ENCODE measurements at places on chromosomes 5 and 9.

DNA sequence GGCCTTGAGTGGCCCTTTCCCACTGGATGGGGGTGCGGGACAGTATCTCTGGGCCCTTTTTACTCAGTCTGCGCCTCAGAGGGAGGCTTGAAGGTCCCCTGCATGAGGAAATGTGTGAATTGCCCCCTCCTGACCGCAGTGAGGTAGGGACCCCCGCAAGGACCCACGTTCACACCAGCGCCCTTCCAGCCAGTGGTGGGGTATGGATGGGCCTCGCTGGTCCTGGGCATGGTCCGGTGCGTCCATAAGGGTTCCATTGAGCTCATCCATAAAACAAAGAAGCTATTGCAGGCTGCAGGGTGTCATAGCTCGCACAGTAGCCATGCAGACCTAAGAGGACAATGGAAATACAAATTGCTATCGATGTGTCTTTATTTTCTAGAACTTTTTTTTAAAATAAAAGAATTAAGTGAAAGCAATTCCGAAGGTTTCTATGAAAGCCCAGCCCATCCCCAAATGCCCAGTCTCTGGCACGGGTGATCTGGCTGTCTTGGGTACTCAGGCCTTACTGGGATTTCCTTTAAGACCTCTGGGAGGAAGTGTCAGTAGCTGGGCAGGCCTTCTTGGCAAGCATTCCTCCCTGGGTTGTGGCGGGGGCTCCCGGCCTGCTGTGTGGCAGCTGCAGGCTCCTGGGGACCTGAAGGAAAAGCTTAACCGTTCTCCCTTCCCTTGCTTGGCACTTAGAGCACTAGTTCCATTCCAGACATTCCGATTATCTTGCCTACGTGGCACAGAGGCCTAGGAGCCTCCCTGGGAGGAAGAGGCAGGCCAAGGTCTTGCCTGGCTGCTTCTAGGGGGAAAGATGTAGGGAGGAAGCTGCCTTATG is 1.5 kb upstream of the SEMA5A start:
- peak; percentile 58 for DNase-seq

- DNase-seq = no peak
Measured at GRCh38 chr5:94748212-94748611, 129.7 kb downstream of the SLF1 start.

DNA sequence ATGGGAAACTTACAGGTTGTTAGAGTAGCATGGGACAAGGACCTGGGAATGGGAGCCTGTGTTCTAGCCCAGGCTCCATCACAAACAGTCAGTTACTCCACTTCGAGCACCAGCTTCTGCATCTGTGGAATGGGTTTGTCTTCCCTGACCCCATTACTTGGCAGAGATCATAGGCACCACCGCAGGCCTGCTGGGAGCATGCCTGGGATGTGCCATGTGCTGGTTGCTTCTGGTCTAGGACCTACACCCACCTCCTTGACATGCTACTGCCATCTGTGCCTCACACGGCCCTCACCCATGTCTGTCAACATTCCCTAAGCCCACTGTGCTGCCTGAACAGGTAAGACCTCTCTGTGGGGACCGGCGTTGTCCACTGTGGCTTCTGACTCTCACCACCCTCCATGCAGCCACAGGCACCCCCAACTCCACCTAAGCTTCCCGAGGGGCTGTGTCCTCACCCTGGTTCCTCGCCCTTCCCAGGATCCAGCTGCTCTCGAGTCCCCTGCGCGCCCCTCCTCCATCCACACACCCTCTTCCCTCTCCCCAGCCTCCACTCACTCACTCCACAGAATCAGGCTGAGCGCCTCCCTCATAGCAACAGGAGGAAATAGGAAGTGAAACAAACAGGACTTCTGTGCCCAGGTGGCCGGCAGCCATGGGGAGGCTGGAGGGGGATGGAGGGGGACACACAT is 85.9 kb upstream of the FAM120A start:
- no peak for DNase-seq

DNA sequence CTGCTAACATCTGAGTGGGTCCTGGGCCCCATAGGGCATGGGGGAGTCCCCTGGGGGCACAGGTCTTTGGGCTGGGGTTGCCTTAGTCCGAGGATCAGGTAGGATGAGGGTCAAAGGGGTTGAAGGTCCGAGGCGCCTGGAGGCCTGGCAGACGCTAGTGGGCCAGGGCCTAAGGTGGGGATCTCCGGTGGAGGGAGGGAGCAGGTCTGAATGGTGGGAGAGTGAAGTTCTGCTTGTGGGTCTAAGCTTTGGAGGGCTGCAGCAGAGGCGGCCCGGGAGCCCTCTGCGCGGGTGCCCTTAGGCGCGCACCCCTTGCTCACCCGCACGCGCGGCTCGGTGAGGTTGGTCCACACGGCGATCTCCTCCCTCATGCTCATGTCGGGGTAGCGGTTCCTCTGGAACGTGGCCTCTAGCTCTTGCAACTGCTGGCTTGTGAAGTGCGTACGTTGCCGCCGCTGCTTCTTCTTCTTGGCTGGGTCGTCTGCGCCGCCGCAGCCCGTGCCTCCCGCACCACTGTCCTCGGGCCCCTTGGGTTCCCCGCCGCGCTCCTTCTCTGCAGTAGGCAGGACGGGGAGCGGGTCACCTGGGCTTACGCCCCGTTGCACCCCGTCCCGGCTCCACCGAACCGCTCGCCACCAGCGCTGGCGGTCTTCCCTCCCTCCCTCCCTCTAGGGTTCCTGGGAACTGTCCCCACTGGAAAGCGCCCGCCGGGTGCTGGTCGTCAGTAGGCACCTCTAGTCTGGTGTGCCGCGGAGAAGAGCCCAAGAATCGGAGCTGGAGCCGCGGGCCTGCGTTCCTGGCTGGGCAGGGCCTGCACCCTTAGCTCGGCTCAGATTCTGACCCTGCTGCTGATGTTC is 2.8 kb downstream of the PITX1 start:
- DNase-seq = no peak

GRCh38 chr5:132184588-132184987 is 43.1 kb downstream of the P4HA2 start:
- DNase-seq = no peak

DNA sequence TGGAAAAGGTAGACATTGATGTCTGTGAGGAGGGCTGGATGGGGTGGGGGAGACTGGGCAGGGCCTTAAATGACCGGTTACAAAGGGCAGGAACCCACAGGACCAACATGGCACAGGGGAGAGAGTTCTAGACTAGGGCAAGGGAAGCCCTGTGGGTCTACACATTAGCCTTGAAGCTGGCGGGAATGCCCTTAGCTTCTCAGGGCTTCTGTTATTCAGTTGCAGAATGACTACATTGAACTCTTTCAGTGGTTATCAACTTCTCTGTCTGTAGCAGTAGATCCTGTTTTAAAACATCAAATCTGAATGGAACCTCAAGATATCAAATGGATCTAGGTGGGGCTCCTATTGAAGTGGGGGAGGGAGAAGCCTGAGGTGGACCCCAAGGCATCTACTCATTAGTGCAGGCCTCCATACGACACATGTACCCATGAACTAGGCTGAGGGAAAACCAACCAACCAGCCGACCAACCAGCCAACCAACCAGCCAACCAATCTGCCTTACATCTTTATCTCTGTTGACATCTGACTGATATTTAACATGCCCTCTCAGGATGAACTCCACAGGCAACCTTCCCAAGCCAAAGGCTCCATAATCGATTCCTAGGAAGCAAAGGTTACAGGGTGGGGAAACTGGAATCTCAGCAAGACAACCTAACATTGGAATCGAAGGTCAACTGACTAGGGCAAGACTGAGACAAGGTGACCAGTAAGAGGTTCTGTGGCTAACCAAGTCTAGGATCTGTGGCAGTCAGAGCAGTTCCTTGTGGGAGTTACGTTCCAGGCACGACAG is 48.3 kb downstream of the DAP start:
- DNase-seq = no peak

DNA sequence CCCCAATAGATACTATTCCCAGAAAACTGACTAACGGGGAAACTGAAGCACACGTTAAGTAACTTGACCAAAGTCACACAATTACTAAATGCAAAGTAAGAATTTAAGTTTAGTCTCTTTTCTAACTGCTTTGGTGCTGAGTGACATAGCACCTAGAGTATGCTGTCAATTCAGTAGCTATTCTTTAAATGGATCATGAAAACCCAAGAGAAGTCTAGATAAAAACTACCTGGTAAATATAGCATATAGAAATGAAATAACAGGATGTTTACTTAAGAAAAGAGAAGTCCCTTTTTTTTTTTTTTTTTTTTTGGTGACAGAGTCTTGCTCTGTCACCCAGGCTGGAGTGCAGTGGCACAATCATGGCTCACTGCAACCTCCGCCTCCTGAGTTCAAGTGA is 129.2 kb downstream of the PDE4D start:
- no peak for DNase-seq

GRCh38 chr5:164359260-164360255 is 854.1 kb downstream of the MAT2B start:
- no peak for DNase-seq

- DNase-seq = no peak
Measured at GRCh38 chr9:75039009-75039408, 10.9 kb upstream of the CARNMT1 start.

DNA sequence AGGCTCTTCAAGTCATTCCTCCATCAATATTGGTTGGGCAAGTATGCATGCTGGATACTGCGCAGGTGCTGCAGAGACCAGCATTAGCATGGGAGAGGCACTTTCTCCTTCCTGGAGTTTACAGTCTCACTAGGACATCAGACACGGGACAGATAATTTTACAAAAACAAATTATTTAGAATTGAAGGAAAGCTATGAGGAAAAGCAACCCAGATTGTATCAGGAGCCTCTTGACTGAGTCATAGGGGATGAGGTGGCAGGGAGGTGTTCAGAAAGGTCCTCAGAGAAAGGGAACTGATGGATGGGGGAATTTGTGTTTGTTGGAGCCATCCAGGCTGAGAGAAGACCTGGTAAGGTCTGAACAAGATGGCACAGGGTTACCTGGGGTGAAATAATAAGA is 24.5 kb upstream of the RAB14 start:
- DNase-seq = no peak

- DNase-seq = no peak
Measured at GRCh38 chr9:133734590-133735414, 3.4 kb downstream of the SARDH start.

DNA sequence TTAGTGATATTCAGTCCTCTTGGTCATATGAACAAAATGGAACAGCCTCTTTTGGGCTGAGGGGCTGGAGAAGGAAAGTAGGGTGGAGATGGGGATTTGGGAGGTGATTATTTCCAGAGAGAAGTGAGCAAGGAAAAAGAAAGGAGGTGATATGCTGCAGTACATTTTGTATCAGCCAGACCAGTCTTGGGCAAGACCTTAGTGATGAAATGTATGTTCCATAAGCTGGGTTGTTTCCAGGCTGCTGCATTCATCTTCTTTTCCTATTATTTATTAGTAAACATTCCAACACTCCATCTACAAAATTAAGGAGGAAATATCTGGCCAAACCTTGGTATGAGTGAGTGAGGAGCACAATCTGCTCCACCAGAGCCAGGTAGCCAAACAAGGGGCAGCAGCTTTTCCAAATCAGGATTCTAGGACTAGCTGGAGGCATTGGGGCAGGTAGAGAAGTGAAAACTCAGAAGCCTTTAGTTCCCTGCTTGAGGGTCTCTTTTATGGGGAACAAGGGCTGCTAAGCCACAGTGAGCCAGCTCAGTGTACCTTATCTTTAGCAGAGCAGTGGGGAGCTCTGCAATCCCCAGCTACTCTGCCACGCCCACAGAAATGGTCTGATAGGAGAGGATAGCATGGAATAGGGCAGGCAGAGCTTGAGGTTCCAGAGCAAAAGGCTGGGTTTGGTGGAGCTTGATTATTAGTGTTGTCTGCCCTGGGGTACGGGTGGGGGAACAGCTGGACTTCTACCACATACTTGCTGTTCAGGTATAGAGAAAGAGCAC is 19.5 kb downstream of the RAD1 start:
- DNase-seq = peak; percentile 12

- peak; percentile 5 for DNase-seq
Measured at GRCh38 chr5:22238047-22238446, 615.1 kb downstream of the CDH12 start.

GRCh38 chr9:81522716-81523551 is 166.4 kb downstream of the TLE1 start:
- DNase-seq = peak; percentile 68

DNA sequence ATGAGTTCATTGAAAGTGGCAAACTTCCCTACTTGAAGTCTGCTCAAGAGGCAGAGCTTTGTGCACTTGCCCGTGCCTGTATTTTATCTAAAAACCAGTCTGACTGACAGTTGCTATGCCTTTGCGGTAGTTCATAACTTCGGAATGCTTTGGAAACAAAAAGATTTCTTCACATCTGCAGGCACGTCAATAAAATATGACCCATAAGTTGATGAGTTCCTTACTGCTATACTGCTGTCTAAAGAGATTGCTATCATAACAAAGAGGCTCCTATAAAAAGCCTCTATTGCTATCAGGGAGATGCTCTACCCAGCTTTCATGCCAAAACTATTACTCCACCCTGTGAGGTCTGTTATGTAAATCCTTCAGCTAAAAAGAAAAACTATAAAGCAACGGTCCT is 25.4 kb upstream of the RNF20 start:
- DNase-seq = no peak

- no peak for DNase-seq
Measured at GRCh38 chr5:41191249-41191648, 22.1 kb downstream of the C6 start.

DNA sequence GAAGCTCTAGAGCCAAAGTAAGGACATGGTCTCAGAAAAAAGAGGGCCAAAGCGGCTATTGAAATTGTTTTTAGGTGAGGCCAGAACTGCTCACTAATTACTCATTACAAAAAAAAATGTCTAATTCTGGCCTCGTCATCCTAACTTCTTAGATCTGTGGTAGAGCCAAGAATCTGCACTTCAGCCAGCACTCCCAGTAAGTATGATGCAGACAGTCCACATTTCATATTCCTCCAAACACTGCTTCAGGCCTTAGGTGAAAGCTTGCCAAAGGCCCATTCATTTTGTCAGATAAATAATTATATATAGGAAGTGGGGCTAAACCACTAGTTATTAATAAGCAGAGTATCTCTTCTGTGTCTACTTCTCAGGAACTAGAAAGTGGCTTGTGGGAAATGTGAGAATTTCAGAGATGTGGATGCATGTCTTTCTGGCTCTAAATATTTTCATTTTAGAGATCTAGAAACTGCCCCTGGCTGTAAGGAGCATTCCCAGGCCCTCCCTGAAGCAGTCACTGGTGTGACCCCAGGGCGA is 554.0 kb downstream of the TLE4 start:
- peak; percentile 14 for DNase-seq

DNA sequence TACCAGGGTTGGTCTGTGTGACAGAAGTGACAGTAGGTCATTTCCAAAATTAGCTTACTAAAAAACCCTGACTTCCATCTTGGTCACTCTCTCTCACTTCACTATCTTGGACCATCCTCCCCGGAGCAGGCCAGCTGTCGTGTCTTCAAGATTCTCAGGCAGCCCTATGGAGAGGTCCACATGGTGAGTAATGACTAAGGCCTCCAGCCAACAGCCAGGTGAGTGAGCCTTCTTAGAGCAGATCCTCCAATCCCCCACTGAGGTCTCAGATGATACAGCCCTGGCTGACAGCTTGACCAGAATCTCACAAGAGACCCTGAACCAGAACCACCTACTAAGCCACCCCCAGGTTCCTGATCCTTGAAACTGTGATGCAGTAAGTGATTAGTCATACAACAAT is 92.0 kb downstream of the DCP2 start:
- DNase-seq = no peak

GRCh38 chr9:18347386-18348082 is 126.4 kb upstream of the ADAMTSL1 start:
- DNase-seq = peak; percentile 67

GRCh38 chr9:136059321-136059791 is 35.7 kb downstream of the NACC2 start:
- DNase-seq = no peak

GRCh38 chr5:23977997-23978396 is 470.6 kb downstream of the PRDM9 start:
- DNase-seq = no peak

Measured in stomach (tissue), 19 donors.